ENCODE measurements at places on chromosomes 1 and 21.
A peak's percentile ranks its signal among the peaks of the same experiment; 100 is the strongest.

DNA sequence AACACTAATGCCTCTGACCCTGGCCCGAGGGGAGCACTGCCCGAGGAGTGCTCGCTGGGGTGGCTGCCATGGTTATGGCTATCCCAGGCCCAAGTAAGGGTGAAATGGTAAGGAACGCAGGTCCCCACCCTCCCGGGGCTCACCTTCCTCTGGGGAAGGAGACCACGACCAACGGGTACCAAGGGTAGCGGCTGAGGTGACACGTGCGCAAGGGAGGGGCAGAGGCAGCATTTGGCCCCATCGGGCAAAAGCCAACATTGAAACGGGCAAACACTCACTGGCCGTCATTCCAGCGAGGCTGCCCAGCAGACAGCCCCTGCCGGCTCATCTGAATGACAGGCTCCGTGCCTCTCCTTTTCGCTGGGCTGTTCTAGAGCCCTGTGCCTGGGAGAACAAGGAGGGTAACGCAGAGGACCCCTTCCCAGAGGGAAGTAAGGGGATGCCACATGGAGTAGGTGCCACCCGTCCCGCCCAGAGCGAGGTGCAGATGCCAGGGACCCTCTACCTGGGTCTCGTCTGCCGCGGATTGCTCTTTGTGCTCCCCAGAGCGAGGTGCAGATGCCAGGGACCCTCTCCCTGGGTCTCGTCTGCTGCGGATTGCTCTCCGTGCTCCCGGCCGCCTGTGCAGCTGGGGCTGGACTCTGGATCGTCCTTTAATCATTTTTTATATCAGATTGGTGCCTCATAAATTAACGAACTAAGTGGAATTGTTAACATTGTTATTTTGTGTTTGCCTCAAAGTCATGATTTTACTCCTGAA lies 16.2 kb downstream of the ACTRT2 start:
- DNase-seq: no peak

GRCh38 chr1:26471498-26472319 lies 531 bp upstream of the HMGN2 start:
- no peak for DNase-seq

DNA sequence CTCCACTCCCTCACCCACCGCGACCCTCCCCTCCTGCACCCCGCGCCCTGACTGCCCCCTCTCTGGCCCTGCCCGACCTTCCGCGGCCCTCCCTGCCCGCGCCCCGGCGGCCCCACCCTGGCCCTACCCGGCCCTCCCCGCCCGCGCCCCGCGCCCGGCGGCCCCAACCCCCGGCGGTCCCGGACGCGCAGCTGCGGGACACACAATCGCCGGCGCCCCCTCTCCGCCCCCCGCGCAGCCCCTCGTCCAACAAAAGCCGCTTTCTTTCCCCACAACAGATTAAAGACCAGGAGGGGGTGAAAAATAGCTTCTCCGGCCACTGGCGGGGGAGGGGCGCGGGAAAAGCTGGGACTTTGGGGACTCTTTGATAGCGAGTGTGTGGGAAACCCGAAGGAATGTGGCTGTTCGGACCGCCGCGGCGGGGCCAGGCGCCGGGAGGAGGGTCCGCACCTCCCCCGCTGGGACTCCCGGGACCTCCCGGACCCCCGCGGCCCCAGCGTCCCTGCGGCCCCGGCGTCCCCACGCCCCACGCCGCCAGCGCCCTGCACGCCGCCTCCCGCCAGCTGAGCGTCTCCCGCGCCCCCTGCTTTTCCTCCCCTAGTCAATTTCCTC lies 8.8 kb upstream of the ID3 start:
- DNase-seq: no peak

DNA sequence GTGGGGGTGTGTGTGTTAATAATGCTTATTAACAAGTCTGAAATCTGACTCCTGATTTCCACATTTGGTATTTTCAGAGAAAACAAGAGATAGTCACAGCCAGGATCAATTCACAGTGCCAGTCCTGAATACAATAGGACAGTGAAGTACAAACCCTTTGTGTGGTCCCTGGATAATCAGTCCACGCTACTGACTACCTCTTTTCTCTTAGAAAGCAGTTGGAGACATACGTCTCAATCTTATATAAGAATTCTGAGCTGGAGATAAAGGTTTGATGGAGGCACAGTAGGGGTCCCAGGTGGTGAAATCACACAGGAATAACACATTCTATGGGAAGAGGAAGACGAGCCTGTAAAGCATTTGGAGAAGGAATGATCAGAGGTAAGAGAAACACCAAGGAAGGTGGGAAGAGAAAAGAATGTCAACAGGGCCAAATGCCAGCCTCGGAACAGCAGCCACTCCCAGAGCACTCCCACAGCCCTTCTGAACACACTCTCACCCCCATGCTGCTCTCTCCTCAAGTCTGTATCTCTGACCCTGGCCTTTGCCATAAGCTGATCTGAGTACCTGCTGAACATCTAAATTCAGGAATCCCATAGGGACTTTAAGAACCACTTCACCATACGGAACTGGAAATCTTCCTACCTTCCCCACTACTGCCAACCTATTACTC lies 48.6 kb downstream of the TRAF5 start:
- DNase-seq: no peak

DNA sequence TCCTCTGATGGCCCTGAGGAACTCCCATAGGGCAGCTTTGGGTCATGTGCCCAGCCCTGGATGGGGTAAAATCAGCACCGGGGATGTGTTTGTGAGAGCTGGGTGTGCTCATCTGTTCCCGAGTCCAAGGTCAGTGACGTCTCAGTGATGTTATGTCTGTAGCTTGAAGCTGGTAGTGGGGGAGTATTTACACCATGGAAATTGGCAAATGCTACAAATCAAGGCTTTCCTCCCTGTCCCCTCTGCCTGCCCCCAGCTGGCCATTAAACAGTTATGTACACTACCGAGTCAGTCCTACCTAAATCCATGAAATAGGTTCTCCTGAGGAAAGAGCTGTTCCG lies 117.8 kb upstream of the SLC25A33 start:
- DNase-seq: no peak

GRCh38 chr1:61109158-61109557 lies 26.8 kb downstream of the NFIA start:
- DNase-seq: no peak

- DNase-seq: no peak
These were observed 336.5 kb downstream of the RPS6KC1 start for GRCh38 chr1:213387380-213388015.

DNA sequence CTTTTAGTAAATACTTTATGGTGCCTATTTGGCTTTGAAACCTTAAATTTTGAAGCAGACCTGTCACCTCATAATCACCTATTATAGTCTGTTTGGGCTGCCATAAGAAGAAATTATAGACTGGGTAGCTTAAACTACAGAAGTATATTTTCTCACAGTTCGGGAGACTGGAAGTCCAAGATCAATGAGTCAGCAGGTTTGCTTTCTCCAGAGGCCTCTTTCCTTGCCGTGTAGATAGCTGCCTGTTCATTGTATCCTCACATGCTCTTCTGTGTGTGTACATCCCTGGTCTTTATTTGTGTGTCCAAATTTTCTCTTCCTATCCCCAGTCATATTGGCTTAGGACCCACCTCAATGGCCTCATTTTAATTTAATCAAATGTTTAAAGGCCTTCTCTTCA lies 518.2 kb downstream of the ADGRL2 start:
- DNase-seq: no peak

GRCh38 chr1:62438163-62438562 lies 1.3 kb downstream of the USP1 start:
- DNase-seq: no peak

DNA sequence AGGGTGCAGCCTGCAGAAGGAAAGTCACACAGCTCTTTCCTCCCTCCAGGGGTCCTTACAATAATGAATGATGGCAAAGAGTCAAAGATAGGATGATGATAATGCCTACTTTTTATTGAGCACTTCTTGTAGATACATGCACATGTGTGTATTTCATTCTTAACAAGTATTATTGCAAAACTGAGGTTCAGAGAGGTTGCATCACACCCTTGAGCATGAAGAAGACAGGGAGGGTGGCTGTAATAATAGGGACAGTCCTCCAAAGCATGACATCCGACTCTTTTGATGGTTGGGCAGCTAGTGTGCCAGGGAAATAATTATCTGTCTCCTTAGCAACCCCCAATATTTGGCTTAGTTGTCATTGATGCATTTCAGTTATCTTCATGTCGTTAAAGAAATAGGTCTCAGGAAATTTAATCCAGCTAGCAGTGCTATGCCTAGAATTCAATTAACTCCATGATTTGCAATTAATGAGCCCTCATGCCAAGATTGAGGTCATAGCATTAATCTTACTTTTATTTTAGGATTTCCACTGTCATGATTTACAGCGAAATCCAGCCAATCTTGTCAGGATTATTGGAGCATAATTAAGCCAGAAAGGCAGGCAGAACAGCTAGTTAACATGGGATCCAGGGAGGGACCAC lies 35.0 kb downstream of the DNAJC6 start:
- DNase-seq: no peak

DNA sequence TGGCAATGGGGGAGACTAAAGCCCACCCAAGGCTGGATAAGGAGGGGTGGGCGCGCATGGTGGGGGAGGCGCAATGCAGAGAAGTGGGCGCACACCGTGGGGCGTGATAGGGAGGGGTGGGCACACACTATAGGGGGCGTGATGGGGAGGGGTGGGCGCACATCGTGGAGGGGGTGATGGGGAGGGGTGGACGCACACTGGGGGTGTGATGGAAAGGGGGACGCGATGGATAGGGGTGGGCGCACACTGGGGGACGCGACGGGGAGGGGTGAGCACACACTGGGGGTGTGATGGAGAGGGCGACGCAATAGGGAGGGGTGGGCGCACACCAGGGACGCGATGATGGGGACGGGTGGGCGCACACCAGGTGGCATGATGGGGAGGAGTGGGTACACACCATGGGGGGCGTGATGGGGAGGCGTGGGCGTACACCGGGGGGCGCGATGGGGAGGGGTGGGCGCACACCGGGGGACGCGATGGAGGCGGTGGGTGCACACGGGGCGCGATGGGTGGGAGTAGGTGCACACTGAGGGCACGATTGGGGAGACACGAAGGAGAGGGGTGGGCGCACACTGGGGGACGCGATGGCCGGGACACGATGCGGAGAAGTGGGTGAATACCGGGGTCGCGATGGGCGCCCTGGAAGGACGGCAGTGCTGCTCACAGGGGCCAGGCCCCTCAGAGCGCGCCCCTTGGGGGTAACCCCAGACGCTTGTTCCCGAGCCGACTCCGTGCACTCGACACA lies 929 bp downstream of the SUMO3 start:
- no peak for DNase-seq

- DNase-seq: no peak
These were observed 1.3 kb downstream of the FNBP1L start for GRCh38 chr1:93448983-93449804.

DNA sequence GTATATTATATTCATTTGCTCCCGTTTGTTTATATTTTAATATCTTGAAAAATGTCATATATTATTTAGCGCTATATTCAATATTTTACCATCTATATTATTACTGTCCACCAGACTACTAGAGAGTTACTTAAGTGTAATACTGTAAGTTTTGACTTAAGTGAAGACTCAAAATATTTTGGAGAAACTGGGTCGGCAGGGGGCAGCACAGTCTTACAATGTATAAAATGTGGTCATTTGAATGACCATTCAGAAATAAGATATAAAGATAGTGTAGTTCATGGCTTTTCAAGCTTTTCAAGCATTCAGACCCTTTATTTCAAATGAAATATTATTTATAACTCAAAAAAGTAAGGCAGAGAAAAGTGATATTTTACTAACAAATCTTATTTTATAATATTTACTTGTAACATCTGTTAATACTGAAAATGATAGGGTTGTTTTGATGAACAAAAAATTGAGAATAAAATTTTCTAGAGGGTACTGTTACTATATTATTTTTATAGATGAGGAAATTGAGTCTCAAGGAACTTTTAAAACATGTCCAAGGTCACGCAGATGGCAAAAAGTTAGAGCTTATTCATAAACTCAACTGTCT lies 89.0 kb upstream of the SERTAD4 start:
- peak; percentile 51 for DNase-seq

GRCh38 chr1:164796916-164797315 lies 237.9 kb downstream of the PBX1 start:
- no peak for DNase-seq

DNA sequence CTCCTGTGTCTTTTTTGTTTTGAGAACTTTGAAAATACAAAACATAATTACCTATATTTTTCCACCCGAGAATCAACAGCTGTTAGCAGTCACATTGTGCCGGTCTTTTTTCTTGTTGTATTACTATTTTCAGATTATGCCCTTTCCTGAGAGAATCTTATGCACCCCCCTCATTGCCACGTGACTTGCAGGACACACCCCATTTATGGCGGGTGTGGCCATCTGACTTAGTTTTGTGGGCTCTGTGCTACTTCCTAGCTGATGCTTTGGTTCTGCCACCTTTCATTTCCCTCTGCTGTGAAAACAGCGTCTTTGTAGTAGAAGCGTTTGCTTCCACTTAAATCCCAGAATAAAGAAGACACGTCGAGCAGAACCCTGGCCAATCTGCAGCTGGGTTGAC lies 82.8 kb upstream of the SOX13 start:
- no peak for DNase-seq

GRCh38 chr1:112721966-112722524 lies 6.9 kb upstream of the PPM1J start:
- no peak for DNase-seq

- DNase-seq: no peak
These were observed 28.3 kb downstream of the LRRC3 start for GRCh38 chr21:44483288-44484237.

- DNase-seq: no peak
These were observed 169.7 kb upstream of the RAB4A start for GRCh38 chr1:229101011-229101871.

GRCh38 chr1:207219979-207220889 lies 101.2 kb upstream of the CD55 start:
- DNase-seq: no peak

DNA sequence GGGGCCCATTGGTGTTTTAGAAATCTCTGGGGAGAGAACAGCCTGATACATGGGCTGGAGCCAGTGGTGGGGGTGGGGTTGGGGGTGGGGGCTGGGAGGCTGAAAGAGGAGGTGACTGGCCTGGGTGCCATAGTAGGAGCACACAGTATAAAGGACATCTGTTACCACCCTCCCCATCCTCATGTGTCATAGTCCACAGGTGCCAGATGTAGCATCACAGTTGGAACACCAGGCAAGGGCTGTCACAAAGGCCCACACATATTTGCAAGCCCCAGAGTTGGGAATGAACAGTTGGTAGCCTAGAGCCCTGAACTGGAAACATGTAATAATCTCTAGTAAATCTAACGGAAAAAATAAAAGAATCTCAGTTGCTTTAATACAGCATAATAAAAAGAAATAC lies 55.1 kb upstream of the CR2 start:
- DNase-seq: no peak

DNA sequence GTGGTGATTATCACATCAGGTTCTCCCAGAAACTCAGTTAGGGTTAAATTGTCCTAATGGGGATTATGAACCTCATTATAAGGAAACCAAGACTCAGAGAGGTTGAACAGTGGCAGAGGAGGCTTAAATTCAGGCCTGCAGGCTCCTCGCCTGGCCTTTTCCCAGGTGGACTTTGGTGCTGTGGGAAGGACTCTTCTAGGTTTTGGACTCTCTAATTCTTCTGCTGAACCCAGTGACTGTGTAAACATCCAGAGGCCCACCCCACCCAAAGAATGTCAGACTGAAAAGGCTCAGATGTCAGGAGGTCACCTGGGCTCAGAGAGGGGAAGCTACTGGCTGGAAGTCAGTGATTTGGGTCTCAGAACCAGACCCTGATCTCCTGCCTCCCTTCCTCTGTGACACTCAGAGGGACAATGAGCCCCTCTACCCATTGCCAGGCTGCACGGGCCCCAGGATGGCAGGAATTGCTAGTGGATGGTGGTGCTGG lies 2.5 kb downstream of the ZNF362 start:
- no peak for DNase-seq
